ENCODE measurements at places on chromosomes 4 and X. TPM values are rescaled to one million over a fixed set of nuclear protein-coding genes. Genes with fewer than 3 reads are reported as not detected.

FAM53A gene
- total RNA-seq: 1.5 TPM

SAP30 gene
- total RNA-seq: 49.3 TPM

SHROOM3 gene
- total RNA-seq: not detected

MTMR8 gene
- total RNA-seq: 6.4 TPM

PAK3 gene
- not detected for total RNA-seq

MAGEB2 gene
- total RNA-seq: not detected

BGN gene
- not detected for total RNA-seq

NDNF gene
- not detected for total RNA-seq

HTR2C gene
- not detected for total RNA-seq

NPY1R gene
- total RNA-seq: not detected

CT45A1 gene
- total RNA-seq: not detected

- DNase-seq: no peak
Measured at GRCh38 chr4:53986062-53986461, 78.3 kb downstream of the CHIC2 start.

DNA sequence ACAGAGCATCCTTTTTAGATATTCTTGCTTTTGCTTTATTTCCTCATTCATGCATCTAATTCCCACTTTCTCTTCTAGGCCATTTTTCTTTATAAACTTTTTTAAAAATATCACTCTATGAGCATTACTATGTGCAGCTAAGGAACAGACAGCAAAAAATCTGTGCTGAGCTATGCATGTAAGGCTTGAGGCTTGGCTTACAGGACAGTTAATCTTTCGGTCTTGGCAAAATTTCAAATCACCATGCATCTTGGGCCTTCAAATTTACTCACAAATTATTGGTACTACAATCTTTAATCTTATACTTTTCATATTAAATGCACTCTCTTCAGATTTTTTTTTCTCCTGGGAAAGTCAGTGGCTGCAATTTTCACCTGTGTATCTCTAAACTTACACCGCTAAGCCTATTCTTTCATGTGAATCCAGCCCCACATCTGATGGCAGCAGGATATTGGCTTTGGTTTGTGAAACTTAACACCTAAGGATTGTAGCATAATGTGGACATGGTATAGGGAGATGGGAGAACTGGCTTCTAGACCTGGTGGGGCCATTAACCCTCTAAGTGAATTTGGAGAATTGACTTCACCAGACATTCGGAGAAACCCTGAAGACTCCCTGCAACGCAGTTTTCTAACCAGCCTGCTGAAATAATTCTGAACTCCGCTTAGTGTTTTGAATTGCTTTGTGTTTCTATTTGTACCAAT lies 278.3 kb downstream of the SPRY1 start:
- no peak for DNase-seq

DNA sequence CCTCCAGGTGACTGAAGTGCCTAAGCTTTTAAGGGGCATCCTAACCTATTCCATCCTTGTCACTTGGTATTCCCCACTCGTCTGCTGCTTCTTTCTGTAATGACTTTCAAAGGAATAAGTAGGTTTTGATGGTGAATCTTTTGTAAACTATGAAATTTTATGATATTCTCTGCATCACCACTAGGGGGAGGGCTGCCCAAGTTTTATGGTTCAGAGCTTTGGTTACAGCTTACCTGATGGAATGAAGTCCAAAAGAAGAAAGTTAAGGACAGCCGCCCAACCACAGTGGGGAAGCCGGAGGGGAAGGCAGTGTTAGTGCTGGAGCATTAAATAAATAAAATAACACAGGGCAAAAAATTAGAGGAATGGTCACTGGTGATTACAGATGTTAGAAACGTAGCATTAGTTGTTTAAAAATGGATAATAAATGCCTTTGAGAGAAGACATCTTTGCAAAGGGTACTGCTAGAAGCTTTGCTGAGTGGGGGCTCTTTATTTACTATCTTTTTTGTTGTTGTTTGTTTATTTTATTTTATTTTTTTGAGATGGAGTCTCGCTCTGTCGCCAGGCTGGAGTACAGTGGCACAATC lies 204.9 kb downstream of the GBA3 start:
- DNase-seq: peak; percentile 27

DNA sequence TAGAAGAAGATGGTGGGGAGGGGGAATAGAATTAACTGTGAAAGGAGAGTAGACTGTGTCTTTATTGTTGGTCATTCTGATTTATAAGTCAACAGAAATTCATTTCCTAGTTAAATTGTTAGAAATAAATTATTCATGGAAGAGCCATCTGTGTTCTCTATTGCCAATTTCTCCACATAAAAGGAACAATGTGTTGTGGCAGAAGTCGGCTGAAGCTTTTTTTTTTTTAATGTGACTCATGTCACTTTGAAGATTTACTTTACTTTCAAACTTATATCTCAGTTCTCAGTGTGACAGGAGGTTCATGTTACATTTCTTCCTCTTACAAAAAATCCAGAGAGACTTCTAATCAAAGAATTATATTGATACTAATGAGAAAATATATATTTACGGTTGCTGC lies 60.5 kb downstream of the CPE start:
- no peak for DNase-seq

GRCh38 chr4:113397114-113397701 lies 347.8 kb downstream of the ANK2 start:
- DNase-seq: no peak

- no peak for DNase-seq
Measured at GRCh38 chr4:139728840-139729239, 63.2 kb downstream of the MGST2 start.

DNA sequence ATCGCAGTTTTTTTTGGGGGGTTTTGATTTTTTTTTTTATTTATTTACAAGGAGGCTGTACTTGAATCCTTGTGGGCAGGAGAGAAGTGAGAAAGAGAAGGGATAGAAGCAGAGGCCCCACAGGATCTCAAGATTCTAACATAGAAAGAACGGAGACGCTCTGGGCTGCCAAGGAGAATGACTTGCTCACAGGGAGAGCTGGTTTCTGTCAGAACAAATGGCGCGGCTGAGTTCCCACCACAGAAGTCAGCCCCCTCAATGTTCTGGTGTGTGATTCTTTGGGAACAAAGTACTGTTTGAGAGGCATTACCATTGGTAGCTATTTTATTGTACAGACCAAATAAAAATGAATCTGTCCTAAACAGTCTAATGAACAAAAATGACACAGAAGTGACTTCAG lies 80.6 kb downstream of the ATXN3L start:
- DNase-seq: no peak

DNA sequence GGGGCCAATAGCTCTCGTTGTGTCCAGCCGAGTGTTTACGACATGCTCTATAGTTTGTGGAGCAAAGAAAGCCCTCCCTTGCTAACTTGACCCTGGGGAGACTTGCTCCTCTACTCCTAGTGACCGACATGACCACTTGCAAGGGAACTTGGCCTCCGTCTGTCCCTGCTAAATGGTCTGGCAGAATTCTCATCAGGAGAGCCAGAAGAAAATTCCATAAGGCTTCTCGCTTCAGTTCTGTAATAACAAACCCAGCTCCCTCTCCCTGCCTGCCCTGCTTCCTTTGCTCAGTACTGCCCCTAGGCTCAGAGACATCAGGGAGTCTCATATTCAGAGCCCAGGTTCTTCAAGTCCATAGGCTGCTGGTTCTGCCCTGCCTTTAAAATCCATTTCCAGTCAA lies 13.0 kb downstream of the DOCK11 start:
- no peak for DNase-seq

DNA sequence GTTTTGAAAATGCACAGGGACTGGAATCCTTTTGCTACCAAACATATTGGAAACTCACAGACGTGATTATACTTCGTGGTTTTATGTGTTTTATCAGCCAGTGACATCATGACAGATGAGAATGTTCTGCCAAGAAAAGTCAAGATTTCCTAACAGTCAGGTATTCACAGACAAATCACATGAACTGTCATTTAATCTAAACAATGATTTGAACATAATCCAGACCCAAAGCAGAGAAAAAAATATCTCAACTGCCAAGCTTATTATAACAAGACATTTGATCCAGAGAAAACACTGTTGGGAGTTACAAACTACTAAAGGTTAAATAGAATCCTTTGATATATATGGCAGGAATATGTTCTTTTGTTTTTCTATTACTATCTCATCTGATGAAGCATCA lies 635.9 kb upstream of the FRG1 start:
- DNase-seq: no peak

DNA sequence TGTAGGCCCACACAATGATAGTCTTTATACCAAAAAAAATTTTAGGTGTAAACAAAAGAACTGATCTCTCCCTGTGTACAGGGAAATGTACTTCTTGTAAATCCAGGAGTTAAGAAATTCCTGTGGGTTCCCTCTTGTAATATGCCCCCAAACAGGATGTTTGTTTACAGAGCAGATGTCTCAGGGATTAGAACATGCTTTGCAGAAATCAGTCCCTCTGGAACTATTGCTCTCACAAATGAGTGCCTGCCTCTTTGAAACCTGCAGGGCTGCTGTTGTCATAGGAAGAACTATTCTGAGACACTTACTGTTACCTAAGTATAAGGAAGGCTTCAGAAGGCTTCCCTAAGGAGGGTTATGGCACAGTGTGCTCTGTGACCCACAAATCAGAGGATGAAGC lies 35.6 kb downstream of the PAK3 start:
- DNase-seq: no peak

DNA sequence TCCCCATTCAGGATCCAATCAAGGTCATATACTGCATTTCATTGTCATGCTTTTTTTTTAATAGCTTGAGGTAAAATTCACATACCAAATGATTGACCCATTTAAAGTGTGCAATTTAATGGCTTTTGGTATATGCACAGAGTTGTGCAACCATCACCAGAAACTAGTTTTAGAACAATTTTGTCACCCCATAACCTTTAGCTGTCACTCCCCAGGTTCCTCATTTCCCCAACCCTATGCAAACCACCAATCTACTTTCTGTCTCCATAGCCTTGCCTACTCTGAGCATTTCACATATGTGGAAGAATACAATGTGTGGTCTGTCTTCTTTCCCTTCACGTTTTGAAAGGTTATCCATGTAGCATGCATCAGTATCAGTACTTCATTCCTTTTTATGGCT lies 1.4 kb upstream of the SMAD1 start:
- DNase-seq: peak; percentile 52

GRCh38 chr4:140090215-140090731 lies 63.7 kb downstream of the MAML3 start:
- DNase-seq: no peak

DNA sequence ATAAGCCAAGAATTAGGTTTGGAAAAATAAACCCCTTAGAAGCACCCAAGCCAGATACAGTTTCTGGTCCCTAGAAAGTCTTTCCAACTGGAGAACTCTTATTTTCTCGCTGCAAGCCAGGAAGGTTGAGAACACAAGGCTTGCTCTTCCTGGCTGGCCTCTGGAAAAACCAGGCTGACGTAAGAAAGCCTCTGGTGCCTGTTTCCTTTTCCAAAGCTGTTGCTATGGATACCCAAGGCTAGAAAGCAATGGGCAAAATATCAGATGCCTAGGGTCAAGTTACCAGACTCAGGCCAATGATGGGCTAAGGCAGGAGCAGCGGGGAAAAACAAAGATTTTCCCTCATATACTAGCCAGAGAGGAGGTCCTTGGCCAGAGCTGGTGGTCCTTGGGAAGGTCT lies 281.6 kb downstream of the KLHL13 start:
- no peak for DNase-seq

- DNase-seq: no peak
Measured at GRCh38 chrX:4588893-4589292, 875.4 kb upstream of the PRKX start.

DNA sequence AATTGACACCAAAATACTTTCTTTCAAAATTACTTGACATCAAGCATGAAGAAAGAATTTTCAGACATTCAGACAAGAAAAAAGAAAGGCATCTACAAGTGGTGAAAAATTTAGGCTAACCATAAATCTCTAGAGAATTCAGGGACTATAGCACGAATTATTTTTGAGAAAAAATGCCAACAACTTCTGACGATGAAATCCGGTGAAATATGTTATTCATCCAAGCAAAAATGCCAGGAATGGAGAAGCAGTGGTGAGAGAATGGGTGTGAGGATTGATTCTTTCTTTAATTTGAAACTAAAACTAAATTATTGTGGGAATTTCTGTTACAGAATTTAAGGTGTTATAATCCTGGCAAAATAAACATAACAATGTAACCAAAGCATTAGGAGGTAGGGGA lies 69.4 kb upstream of the SORBS2 start:
- no peak for DNase-seq

- peak; percentile 13 for DNase-seq
Measured at GRCh38 chr4:184907216-184907615, 81.4 kb upstream of the ACSL1 start.

DNA sequence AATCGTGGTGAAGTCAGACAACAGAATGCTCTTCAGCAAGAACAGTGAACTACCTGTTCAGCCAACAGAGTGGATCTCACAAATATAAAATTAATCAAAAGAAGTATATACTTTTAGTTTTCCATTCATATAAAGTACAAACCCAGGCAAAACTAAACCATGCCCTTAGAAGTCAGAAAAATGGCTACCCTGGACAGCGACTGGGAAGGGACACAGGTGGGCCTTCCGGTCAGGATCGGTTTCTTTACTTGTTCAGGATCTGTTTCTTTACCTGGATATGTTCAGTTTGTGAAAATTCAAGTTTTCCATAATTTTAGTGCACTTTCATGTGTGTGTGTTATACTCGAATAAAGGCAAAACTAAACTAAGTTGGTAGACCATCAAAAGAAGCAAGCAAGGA lies 12.4 kb upstream of the GPR173 start:
- DNase-seq: no peak

DNA sequence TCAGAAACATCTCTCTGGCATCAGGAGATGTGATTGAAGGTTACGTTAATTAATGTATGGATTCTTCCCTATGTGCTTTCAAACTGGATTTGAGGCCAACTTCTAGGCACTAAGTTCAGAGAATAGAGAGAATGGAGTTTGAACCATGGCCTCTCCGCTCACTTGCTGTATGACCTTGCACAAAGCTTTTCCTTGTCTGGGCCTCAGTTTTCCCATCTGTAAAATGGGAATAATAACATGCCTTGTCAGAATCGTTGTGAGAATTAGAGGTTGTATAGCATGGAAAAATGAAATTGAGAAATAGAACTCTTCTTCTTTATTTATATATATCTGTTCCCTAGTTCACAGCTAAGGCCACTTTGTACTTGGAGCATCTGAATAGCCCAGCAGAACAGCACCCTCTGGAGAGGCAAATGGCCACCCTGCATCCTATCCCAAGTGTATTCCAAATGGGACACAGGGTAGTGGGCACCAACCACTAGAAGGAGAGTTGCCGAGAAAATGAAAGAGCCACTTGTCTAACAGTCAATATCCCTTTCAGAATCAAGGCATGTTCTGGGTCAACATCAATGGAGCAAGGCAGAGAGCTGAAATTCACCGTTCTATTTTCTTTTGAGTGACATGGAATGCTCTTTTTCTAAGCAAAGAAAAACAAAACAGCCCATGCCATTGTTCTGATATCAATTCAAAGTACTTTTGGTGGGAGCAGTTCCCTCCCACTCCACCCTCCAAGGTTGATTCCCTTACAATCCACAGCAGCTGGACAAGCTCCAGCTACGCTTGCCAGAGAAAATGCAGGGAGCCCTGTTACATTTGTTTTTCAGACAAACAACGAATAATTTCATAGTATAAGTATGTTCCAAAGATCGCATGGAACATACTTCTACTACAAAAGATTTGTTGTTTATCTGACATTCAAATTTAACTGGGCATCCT lies 23.3 kb upstream of the MTM1 start:
- DNase-seq: no peak

All from OCI-LY7 (cell line).